ENCODE measurements at places on chromosomes 1 and 21.

- no peak for DNase-seq
These were observed 627.4 kb upstream of the NR5A2 start for GRCh38 chr1:199399996-199400724.

- DNase-seq = no peak
These were observed 142.5 kb downstream of the TNR start for GRCh38 chr1:175600721-175601440.

DNA sequence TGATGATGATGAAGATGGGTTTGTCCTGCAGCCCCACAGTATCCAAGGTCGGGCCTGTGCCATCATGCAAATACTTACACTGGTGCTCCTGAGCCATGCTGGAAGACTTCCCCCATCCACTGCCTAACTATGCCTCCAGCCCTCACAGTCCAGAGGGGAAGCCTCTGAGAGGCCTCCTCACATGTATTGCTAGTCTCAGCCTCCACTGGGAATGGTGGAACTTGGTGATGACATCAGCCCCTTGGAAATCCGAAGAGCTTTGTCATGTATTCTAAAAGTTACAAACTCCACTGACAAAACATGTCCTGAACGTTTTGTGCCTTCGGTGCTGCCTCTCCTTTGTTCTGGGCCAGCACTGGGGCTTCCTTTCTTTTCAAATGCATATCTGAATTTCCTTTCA, 61.1 kb upstream of the DMRTB1 start:
- no peak for DNase-seq

- DNase-seq = no peak
These were observed 775 bp downstream of the MMEL1 start for GRCh38 chr1:2632051-2632430.

DNA sequence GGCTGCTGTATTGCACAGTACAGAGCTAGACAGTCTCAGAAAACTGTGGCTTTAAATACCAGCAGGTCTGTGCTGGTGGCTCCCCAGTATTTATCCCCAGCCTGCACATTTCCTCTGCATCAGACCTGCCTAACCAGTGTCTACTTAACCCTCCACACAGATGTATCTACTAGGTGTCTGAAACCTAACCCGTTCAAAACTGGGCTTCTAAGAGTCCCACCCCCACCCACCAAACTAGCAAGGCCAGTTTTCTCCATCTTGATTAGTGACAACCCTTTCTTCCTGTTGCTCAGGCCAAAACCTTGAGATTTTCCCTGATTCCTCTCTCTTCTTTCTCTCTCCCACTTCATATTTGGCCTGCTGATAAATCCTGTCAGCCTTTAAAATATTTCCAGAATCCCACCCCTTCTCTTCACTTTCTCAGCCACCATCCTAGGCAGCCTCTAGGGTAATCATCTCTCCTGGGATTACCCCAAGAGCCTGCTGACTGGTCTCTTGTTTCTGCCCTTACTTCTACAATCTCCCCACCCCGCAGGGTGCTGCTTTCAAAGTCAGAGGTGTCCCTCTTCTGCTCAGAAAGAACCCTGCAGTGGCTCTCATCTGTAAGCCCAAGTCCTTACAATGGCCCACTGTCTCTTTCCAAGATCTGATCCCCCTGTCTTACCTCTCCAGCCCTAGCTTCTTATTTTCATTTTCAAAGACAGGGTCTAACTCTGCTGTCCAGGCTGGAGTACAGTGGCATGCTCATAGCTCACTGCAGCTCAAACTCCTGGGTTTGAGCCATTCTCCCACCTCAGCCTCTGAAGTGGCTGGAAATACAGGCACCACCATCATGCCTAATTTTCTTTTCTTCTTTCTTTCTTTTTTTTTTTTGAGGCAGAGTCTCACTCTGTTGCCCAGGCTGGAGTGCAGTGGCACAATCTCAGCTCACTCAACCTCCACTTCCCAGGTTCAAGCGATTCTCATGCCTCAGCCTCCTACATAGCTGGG, 45.2 kb downstream of the H3-3A start:
- no peak for DNase-seq

DNA sequence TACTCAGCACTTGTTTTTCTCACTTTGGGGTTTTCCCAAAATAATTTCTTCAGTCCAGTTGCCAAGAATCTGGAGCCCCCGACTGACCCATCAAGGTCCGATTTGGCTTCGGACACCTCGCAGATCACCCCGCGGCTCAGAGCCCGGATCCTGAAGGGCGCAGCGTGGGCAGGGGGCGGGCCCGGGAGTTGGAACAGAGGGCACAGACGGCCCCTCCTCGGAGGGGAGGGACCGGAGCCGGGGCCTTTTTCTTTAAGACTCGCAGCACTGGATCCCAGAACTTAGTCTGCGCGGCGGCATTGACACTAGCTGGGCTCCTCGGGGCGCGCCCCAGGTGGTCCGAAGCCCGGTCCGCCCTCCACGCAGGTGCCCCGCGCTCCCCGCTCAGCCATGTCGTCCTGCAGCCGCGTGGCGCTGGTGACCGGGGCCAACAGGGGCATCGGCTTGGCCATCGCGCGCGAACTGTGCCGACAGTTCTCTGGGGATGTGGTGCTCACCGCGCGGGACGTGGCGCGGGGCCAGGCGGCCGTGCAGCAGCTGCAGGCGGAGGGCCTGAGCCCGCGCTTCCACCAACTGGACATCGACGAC, at the start of gene CBR3:
CBR3 (plus strand) TSS at position 277 of the 588 bp plus-strand sequence; CDS start at position 391, 114 bp downstream.
- peak; percentile 72 for DNase-seq

GRCh38 chr1:155277902-155278688, 832 bp downstream of the HCN3 start:
- peak; percentile 50 for DNase-seq

Data from left ventricle myocardium inferior (tissue), 1 donor.